ENCODE measurements at places on chromosomes 4 and X. TPM values are rescaled to one million over a fixed set of nuclear protein-coding genes. Genes with fewer than 3 reads are reported as not detected.

GRCh38 chr4:21884615-21885014 is 64.0 kb downstream of the KCNIP4 start:
- no peak for DNase-seq

GRCh38 chr4:40395908-40396793 is 61.0 kb downstream of the CHRNA9 start:
- peak; percentile 83 for DNase-seq

GRCh38 chrX:153766098-153766817 is 2.2 kb downstream of the PLXNB3 start:
- peak; percentile 30 for DNase-seq

The DCAF12L1 gene
- not detected for total RNA-seq

The USP17L20 gene
- not detected for total RNA-seq

Measured in lower lobe of right lung (tissue), 2 donors.